ENCODE measurements at places on chromosomes 11 and 22.

DNA sequence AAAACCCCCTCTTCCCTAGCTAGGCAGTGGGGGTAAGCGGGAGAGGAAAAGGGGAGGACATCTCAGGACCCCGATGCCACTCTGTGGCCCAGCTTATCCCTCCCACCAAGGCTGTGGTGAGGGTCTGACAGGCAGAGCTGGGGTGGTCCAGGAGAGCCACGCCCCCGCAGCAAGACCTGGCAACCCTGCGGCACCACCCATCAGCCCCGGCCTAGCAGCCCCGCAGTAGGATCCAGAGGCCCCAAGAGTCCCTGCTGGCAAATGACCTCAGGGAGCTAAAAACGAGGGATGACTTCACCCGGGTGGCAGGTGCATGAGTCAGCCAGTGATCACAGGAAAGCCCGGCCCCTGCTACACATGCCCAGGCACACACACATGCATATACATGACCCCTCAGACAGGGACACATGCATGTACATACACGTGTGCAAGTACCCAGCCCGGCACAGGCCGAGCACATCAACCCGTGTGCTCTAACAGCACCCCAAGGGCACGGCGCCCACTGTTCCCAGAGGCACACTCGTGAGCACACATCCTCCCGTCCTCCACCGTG, 32.3 kb downstream of the ARVCF start:
- no peaks in the 10 kb centered on the region for H3K27me3 ChIP-seq
- H3K27ac ChIP-seq, result peak overlapping the region; percentile 62

DNA sequence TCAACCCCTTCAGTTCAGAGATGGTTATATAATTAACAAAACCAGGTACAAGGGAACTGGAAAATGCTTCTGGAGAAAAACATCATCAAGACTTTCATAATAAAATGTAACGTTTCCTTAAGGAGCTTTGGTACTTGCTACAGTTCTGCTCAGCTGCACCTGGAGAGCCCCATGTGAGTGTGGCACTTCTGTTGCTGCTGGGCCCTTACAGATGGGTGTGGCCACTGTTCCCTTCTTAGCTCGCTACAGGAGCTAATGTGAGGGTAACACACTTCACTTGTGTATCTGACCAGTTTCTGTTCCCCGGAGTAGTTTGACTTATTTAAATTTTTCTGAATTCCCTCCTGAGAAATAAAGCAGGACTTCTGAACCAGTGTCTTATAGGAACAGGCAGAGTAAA, 4.0 kb downstream of the POU2AF3 start:
- no peak overlapping the region for H3K27ac ChIP-seq
- no peaks in the 10 kb centered on the region for H3K4me1 ChIP-seq
- no peak for DNase-seq
- H3K27me3 ChIP-seq, result peaks cover 52% of the 10 kb centered on the region

GRCh38 chr11:114145166-114145775, 85.8 kb downstream of the ZBTB16 start:
- H3K36me3 ChIP-seq, result no peaks in the 10 kb centered on the region
- no peak for DNase-seq
- no peak overlapping the region for H3K4me3 ChIP-seq

GRCh38 chr22:50192436-50193204, 6.9 kb downstream of the TRABD start:
- no peak overlapping the region for H3K4me3 ChIP-seq
- H3K36me3 ChIP-seq, result peaks cover 17% of the 10 kb centered on the region
- DNase-seq, result no peak
- H3K27me3 ChIP-seq, result no peaks in the 10 kb centered on the region
- H3K27ac ChIP-seq, result no peak overlapping the region

DNA sequence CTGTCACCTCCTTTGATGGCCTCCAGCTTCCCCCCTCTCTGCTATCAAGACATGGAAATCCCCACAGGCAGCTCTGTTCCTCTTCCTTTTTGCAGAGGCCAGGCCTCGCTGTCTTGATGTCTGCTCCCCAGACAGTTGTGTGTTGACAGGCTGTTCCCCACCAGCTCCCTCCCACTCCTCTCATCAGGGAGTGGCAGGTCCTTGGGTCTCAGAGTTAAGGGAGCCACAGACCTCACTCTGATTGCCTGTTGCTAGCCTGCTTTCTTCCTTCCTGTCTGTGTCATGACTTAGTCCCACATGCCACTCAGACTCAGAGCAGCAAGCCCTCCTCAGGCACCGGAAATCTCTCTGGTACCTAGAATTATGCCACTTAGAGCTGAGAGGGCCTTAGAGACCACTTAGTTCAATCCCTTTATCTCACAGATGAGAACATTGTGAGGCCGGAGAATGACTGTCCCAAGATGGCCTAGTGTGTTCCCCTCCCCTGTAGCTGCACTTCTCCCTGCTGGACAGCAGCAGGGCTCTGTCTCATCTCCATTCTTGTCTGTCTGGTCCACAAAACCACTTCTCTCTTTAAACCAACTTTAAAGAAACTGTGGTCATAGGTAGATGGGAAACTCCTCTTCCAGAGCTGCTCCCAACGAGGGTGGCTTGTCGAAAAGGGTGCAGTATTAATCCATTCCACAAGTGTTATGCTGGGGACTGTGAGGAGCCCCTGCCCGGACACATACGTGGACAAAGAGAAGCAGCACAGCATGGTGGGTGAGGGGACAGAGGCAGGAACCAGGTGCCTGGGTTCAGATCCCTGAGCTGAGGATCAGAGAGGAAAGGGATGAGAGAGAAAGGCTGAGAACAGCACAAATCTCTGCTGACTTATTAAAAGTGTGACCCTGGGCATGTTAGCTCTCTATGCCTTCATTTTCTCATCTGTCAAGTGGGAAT, 4.2 kb downstream of the AMPD3 start:
- DNase-seq, result no peak
- H3K36me3 ChIP-seq, result no peaks in the 10 kb centered on the region
- peaks cover 2% of the 10 kb centered on the region for H3K27me3 ChIP-seq
- no peak overlapping the region for H3K4me3 ChIP-seq
- peaks cover 2% of the 10 kb centered on the region for H3K4me1 ChIP-seq

- H3K4me1 ChIP-seq, result no peaks in the 10 kb centered on the region
- no peaks in the 10 kb centered on the region for H3K27me3 ChIP-seq
- H3K36me3 ChIP-seq, result no peaks in the 10 kb centered on the region
- no peak overlapping the region for H3K27ac ChIP-seq
Measured at GRCh38 chr11:73428227-73428626, 52.0 kb downstream of the RELT start.

GRCh38 chr11:134275534-134276395, at the start of gene GLB1L3:
Gene GLB1L3, plus strand, starts transcription at chr11:134276379. Its CDS starts 362 bp downstream, at chr11:134276741.
- DNase-seq, result no peak
- peaks cover 2% of the 10 kb centered on the region for H3K4me1 ChIP-seq
- H3K4me3 ChIP-seq, result no peak within 1 kb of the TSS
- H3K27me3 ChIP-seq, result peaks cover 56% of the 10 kb centered on the region

- no peaks in the 10 kb centered on the region for H3K4me1 ChIP-seq
- H3K27ac ChIP-seq, result no peak overlapping the region
- H3K36me3 ChIP-seq, result no peaks in the 10 kb centered on the region
Measured at GRCh38 chr11:131790586-131790985, 420.2 kb downstream of the NTM start.

DNA sequence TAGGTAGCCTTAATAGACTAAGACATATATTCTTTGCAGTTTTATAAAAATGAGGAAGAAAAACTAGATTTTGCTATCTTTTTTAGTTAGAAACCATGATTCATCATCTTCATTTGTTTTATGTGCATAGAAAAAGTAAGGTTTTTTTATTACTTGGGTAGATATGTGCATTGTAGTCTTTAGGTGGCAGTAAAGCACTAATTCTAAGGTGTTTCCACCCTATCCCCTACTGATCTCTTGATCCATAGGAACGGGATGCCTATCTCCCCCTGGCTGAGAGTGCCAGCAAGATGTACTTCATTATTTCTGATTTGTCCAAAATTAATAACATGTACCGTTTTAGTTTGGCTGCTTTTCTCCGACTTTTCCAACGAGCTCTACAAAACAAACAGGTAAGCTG, 148.1 kb downstream of the DYNC2H1 start:
- no peak overlapping the region for H3K27ac ChIP-seq
- no peaks in the 10 kb centered on the region for H3K27me3 ChIP-seq
- H3K36me3 ChIP-seq, result no peaks in the 10 kb centered on the region
- DNase-seq, result peak; percentile 60

- H3K36me3 ChIP-seq, result no peaks in the 10 kb centered on the region
- H3K4me3 ChIP-seq, result no peak overlapping the region
- no peak for DNase-seq
- H3K4me1 ChIP-seq, result peaks cover 23% of the 10 kb centered on the region
Measured at GRCh38 chr11:27280140-27280539, 82.9 kb downstream of the CCDC34 start.

DNA sequence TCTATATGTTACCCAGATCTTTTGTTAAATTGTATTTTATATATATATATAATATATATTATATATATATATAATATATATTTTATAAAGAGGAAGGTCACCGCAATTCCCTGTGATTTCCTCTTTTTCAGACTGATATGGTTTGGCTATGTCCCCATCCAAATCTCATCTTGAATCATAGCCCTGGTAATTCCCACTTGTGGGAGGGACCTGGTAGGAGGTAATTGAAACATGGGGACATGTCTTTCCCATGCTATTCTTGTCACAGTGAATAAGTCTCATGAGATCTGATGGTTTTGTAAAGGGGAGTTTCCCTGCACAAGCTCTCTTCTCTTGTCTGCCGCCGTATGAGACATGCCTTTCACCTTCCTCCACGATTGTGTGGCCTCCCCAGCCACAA, 157.6 kb downstream of the RAB38 start:
- no peaks in the 10 kb centered on the region for H3K4me1 ChIP-seq
- no peak overlapping the region for H3K4me3 ChIP-seq
- no peak for DNase-seq
- no peaks in the 10 kb centered on the region for H3K36me3 ChIP-seq
- H3K27ac ChIP-seq, result no peak overlapping the region

DNA sequence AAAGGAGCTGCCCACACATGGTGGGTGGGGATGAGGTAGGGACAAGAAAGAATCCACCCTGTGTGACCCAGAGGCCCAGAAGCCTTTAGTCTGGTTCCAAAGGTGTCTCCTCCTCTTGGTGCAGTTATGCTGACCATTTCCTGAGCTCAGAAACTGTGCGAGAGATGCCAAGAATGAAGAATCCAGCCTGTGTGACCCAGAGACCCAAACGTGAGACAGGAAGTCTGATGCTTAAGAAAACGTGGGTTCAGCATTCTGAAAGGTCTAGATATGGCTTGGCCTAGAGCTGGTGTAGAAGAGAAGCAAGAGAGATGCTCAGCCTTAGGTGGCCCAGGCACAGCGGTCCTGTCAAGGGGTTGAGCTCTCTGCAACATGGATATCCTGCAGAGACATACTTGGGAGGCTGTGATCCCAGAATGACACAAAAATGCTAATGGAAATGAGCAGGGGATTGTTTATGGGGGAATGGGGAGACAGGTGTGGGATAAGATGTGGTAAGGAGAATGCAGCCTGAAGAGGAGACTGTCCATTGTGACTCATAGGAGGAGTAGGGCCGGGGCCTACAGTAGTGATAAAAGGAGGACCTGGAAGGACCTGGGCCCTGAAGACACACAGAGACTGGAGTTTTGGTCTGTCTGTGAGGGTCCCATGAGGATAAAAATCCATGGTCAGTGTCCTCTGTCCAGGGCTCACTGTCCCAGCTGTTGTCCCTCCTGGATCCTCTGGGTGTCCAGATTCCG, 79.0 kb downstream of the ZNF280B start:
- H3K27ac ChIP-seq, result no peak overlapping the region
- H3K27me3 ChIP-seq, result peaks cover 8% of the 10 kb centered on the region
- H3K4me3 ChIP-seq, result no peak overlapping the region
- no peaks in the 10 kb centered on the region for H3K36me3 ChIP-seq
- H3K4me1 ChIP-seq, result no peaks in the 10 kb centered on the region
- DNase-seq, result no peak

DNA sequence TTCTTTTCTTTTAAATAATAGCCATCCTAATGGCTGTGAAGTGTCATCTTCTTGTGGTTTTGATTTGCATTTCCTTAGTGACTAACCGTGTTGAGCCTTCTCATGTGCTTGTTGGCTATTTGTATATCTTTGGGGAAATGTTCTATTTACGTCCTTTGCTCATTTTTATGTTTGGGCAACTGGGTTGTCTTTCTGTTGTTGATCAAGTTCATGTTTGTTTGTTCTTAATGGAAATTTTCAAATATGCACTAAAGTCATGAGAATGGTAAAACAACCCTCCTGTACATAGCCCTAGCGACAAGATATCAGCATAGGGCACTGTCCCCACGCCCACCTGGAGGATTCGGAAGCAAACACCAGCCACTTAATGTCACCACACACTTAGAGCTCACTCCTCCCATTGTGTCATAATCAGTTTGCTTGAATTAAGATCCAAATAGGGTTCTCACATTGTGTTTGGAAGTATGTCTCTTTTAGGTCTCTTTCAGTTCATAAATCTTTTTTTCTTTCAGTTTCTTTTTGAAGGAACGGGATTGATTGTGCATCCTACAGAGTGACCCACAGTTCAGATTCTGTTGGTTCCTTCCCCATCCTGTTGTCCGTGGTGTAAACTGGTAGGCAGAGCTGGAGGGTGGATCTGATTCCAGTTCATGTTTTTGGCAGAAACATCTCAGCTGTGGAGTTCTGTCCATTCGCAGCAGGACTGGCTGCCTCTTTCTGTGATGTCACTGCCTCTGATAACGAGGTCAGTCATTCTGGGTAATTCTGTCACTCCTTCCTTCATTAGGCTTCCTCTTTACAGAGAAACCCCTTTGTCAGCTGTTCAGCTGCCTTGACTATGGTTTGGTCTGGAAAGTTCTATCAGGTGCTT, 26.4 kb upstream of the ADORA2A start:
- H3K4me3 ChIP-seq, result no peak overlapping the region
- no peak for DNase-seq
- H3K27me3 ChIP-seq, result no peaks in the 10 kb centered on the region
- H3K27ac ChIP-seq, result peak overlapping the region; percentile 27
- H3K36me3 ChIP-seq, result no peaks in the 10 kb centered on the region
- H3K4me1 ChIP-seq, result peaks cover 47% of the 10 kb centered on the region

GRCh38 chr11:28077521-28077920, 30.4 kb downstream of the KIF18A start:
- H3K4me1 ChIP-seq, result peaks cover under 1% of the 10 kb centered on the region
- no peaks in the 10 kb centered on the region for H3K36me3 ChIP-seq
- H3K27me3 ChIP-seq, result no peaks in the 10 kb centered on the region
- no peak overlapping the region for H3K4me3 ChIP-seq
- no peak overlapping the region for H3K27ac ChIP-seq

- no peak for DNase-seq
- H3K36me3 ChIP-seq, result no peaks in the 10 kb centered on the region
- no peak overlapping the region for H3K27ac ChIP-seq
- no peak overlapping the region for H3K4me3 ChIP-seq
- no peaks in the 10 kb centered on the region for H3K27me3 ChIP-seq
Measured at GRCh38 chr11:120089036-120090001, 48.6 kb downstream of the TRIM29 start.

GRCh38 chr22:46758867-46759290, 3.6 kb upstream of the TBC1D22A start:
- H3K36me3 ChIP-seq, result no peaks in the 10 kb centered on the region
- peak overlapping the region; percentile 36 for H3K27ac ChIP-seq
- H3K27me3 ChIP-seq, result no peaks in the 10 kb centered on the region

DNA sequence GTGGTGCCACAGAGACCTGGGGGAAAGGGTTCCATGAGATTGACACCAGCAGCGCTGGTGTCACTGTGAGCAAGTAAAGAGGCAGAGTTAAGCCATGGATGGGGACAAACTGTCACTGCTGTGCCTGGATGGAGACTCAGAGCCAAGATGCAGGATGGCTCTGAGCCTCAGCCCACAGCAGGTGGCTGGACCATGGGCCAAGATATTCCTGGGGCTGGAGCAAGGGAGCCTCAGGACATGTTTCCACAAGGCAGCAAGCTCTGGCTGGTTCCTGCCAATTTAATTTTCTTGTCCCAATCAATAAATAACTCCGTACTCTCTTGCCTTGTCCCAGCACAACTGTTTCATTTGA, 23.0 kb downstream of the MYO18B start:
- H3K27me3 ChIP-seq, result no peaks in the 10 kb centered on the region
- peaks cover 15% of the 10 kb centered on the region for H3K4me1 ChIP-seq
- H3K27ac ChIP-seq, result no peak overlapping the region
- H3K4me3 ChIP-seq, result no peak overlapping the region
- no peaks in the 10 kb centered on the region for H3K36me3 ChIP-seq

Measured in endothelial cell of umbilical vein (primary cell).